ENCODE measurements at places on chromosomes 6 and 20.

DNA sequence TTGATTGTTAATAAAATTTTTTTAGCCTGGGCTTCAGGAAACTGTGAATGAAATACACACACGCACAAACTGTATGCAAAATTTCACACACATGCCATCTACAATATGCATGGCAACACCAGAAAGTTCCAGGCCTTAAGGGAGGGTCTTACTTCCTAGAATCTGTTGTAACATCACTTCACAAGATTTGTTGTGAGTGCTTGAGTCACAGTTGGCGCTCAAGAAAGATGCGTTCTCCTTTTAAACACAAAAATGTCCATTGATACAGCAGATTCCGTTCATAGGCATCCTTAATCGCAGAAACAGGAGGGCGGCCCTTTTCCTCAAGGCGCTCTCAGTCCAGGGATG is 485 bp upstream of the RTF2 start:
- no peak for DNase-seq

GRCh38 chr6:166308033-166308768 is at the start of gene PRR18:
PRR18 (minus strand) TSS chr6:166308392; CDS start chr6:166308142, 250 bp downstream.
- DNase-seq: no peak

GRCh38 chr6:50087231-50087954 is 37.7 kb upstream of the DEFB112 start:
- DNase-seq: no peak

- DNase-seq: no peak
Observed at GRCh38 chr6:15239616-15240364, 6.1 kb upstream of the JARID2 start.

DNA sequence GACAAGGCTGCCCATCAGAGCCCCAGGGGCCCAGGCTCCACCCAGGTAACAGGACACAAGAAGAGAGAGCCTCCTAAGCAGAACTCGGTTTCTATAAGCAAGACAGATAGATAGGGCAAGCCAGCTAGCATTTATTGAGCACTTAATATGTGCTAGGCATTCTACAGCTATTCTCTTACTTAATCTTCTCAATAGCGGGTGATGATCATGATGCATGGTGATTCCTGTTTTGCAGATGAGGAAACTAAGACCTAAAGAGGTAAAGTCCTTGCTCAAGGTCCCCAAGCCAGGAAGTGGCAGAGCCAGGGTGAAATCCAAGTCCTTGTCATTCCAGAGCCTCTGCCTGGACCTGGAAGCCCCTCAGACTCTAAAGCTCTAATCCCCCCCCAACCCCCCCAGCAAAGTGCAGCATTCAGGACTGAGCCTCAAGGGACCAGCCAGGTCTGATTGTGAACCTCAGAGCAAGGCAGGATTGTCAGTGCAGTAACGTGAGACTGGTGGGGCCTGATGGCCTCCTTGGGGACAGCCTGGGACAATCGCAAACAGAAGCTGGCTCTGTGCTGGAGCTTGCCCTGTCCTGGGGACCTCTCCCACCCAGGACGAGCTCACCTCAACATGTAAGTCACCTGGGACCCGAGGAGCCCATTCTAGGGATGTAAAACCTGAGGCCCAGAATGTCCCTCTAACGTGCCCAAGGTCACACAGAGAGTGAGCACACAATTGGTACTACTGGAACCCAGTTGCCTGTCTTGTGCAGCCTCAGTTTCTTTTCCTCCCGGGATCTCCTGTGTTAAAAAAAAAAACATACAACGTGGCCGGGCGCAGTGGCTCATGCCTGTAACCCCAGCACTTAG is 48.4 kb upstream of the PTGIS start:
- DNase-seq: no peak

- DNase-seq: no peak
Observed at GRCh38 chr20:60170116-60170515, 211.9 kb downstream of the CDH26 start.

- no peak for DNase-seq
Observed at GRCh38 chr6:49692534-49692933, 20.8 kb downstream of the CRISP2 start.

DNA sequence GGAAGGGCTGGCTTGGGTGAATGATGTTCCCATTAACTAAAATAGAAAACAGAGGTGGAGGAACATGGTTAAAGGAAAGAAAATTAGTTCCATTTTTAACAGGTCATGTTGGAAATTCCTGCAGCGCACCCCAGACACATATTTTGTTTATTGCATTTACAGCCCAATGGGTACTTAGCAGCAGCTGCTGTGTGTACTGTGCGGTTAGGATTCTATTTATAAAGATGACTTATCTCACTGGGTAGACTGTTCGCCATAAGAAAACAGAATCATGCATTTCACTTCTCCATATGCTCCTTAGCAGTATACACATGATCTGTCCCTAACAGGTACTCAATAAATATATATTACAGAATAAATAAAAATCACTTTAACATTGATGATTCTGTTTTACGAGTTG is 135.8 kb downstream of the SLC35F1 start:
- DNase-seq: no peak

DNA sequence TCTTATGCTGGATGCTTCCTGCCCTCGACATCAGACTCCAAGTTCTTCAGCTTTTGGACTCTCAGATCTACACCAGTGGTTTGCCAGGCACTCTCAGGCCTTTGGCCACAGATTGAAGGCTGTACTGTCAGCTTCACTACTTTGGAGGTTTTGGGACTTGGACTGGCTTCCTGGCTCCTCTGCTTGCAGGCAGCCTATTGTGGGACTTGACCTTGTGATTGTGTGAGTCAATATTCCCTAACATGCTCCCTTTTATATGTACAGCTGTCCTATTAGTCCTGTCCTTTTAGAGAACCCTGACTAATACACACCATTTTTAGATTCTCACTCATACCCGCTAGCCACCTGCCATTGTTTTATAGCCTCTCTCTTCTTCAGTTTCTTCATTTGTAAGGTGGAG is 382.1 kb upstream of the TSHZ2 start:
- no peak for DNase-seq

GRCh38 chr20:47243532-47244305 is 112.8 kb downstream of the ZMYND8 start:
- no peak for DNase-seq

DNA sequence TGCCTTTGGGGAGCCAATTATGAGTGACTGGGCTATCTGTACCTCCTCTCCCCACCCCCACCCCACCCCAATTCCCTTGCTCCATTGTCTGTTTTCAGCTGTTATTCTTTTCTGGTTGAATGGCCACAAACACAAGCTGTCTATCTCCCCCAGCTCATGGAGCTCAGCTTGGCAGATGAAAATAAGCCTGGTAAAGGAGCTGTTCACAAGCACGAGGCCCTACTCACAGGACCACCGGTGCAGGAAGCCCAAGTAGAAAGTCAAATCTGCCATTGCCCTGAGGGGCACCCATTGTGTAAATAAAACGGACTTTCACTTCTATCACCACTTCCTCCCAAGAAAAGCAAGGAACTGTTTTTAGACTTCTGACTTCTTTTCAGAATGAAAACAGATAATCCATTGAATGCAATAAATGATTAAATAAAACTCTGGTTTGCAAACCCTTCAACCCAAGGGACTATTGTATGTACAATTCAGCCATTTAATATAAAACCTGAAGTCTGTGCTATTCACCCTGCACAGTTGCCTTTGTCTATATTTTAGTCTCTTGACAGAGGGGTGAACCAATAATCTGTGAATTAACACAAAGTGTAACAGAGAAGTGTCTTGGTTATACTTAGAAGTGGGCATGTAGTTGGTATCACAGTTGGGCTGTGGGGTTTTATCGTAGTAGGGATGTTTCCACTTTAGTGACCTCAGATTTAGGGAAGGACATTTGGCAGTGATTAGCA is 27.7 kb downstream of the RIPOR2 start:
- DNase-seq: no peak

DNA sequence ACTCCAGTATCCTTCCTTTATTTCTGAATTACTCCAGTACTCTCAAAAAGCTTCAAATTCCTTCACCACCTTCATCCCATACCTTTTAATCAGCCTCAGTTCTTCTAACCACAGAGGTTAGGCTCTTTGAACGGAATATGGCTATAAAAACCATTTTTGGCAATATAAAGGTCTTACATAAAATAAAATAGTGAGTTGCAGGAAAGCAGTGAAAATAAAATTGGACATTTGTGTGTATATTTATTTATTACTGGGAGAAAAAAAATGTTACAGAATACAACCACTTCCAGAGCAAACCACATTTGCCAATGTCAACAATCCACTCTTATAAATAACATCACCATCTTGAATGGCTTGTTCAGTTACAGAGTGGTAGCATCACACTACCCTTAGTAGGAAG is 7.7 kb downstream of the HDDC2 start:
- DNase-seq: no peak

DNA sequence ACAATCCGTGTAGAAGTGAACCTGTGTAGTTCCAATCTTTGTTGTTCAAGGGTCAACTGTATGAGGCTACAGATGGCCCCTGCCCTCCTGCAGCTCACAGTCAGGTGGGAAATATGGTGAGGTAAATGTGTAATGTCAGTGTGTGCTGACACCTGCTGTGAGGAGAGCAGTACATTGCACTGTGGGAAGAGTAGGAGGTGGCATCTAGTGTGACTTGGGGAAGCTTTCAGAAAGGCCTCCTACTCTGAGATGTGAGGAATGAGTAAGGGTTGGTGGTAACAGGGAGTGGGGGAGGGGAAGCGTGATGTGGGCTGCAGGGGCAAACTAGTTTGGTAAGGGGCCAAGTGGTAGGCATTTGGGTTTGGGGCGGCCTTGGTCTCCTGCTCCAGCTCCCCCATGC is 188.8 kb downstream of the FARS2 start:
- DNase-seq: no peak

GRCh38 chr6:52495922-52496321 is 75.8 kb downstream of the EFHC1 start:
- no peak for DNase-seq

DNA sequence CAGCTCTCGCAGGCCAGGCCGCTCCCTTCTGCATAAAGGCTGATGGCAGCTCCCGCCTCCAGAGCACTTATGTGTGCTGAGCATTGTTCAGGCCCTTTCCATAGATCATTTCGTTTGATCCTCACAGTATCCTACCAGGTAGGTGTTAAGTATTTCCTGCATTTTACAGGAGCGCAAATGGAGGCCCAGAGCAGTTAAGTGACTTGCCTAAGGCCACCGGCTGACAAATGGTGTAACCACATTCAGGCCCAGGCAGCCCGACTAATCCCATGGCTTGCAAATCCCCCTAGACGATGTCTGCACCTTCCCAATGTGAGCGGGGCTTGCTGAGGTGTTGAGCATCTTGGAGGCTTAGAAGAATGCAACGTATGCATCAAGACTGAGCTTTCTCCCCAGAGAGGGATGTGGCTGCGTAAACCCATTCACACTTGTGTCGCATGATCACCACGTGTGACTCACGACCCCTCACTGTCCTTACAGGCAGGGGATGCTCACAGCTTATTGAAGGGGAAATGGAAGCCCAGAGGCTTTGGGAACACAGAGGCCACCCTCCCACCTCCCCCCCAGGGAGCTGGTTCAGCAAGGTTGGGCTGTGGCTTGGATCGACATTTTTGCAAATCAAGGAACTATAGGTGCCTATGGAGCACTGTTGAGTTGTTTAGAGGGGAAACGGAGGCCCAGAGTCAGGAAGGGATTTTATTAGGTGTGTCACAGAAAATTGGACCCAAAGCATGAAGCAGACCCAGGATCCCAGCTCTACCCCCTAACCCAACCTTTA is 7.0 kb downstream of the BPIFB2 start:
- no peak for DNase-seq

DNA sequence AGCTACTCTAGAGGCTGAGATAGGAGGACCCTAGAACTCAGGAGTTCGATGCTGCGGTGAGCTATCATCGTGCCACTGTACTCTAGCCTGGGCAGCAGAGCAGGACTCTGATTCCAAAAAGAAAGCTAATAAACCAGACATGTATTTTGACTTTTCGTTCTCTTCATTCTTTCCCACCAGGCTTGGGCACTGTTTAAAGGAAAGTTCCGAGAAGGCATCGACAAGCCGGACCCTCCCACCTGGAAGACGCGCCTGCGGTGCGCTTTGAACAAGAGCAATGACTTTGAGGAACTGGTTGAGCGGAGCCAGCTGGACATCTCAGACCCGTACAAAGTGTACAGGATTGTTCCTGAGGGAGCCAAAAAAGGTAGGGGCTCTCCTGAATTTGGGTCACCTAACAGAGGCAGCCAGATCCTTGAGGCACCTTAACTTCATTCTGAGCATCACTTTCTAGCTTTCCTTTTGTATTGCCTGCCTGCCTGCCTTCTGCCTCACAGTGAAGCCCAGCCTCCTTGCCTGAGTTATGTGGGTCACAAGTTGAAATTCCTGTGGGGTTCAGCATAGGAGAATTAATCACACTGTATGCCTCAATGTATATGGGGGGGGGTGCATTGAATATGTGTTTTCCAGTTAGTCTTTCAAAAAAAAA is 3.2 kb downstream of the IRF4 start:
- no peak for DNase-seq

DNA sequence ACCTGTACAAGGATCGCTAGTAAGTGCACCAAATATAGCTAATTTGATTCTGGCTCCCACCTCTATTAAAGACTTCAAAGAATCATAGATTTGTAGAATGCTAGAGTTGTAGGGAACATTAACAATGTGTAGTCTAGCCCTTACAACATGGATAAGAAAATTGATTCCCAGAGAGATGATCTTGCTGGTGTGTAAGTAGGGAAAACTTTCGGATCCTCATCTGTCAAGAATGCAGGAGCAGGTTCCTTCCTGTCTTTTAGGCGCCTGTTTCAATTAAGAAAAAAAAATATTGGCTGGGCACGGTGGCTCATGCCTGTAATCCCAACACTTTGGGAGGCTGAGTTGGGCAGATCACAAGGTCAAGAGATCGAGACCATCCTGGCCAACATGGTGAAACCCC is 12.3 kb upstream of the RNF39 start:
- no peak for DNase-seq

DNA sequence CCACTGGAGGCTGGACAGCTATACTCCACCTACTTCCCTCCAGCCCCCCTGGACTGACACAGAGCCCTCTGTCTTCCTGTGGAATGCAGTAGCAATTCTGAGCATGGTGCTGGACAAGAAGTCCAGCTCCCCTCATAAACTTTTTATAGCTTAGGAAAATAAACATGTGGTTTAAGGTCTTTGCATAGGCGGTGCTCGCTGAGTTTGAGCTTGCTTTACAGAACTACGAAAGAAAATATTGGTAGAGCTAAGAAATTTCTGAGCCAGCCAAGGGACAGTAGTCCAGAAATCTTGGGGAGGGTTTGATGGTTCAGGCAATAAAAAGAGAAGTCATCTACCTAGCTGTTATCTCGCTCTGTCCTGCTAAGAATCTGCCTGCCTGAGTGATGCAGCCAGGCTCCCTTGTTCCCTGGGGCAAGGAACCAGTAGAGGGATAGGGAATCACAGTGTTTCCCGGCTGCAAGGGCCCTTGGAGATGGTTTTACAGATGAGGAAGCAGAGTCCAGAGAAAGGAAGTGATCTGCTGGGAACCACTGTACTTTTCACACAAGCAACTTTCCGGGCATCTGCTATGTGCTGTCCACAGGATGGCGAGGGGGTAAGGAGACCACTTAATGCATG is 343.4 kb downstream of the CDC5L start:
- no peak for DNase-seq

Data from NCI-H187 (cell line).